NCI-H2081 (cell line): ENCODE measurements at places on chromosomes 7 and 10.

- DNase-seq = no peak
These were observed 11.1 kb downstream of the FAM53B start for GRCh38 chr10:124732931-124733570.

DNA sequence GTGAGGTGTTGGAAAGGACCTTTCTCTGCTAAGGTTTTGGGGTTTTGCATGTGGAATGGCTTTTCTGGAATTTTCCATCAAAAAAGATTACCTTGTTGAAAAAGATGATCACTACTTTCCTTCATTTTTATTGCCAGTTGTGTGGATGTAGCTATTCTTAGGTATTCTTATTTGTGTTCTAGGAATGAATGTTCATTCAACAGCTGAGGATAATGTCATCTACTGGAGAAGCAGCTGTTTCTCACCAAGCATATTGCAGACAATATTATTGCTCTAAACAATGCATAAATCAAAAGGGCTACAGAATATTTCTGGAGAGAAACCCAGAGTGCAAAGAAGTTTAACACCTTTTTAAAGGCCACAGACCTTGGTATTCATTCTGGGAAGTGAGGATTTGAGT is 145.6 kb upstream of the CALCR start:
- no peak for DNase-seq

- DNase-seq = no peak
These were observed 3.6 kb upstream of the ZMIZ1 start for GRCh38 chr10:79065091-79065551.

GRCh38 chr7:123871998-123872867 is 27.3 kb downstream of the HYAL4 start:
- peak; percentile 82 for DNase-seq

- DNase-seq = no peak
These were observed 137.0 kb downstream of the TMEM178B start for GRCh38 chr7:141210862-141211261.

- DNase-seq = no peak
These were observed 138.4 kb upstream of the HGF start for GRCh38 chr7:81908220-81908619.

- DNase-seq = no peak
These were observed 1190.6 kb downstream of the SORCS1 start for GRCh38 chr10:105973902-105974301.

DNA sequence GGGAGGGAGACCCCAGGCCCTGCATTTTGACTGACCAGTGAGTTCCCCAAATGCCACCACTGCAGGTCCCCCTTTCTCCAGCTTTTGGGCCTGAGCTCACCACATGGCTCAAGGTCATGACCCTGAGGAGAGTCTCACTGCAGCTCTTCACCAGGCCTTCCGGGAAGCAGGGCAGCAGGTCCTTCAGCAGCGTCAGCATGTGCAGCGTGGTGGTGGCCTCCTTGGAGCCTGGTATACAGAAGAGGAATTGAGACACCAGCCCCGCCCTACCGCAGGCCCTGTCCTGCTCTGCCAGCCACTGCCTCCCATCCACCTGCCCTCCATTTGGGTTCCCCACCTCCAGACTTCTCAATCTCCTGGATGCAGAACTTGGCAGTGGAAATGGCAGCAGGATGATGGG is 13.0 kb downstream of the RRP12 start:
- no peak for DNase-seq
